ENCODE measurements at places on chromosomes 7 and 10. TPM values are rescaled to one million over a fixed set of nuclear protein-coding genes. Genes with fewer than 3 reads are reported as not detected.

Gene ASZ1
- not detected for total RNA-seq

Gene HOXA6
- total RNA-seq: 3.4 TPM

Gene RGR
- not detected for total RNA-seq

Gene EIF4H
- total RNA-seq: 320 TPM

Gene BUD31
- total RNA-seq: 111 TPM

Gene RPEL1
- total RNA-seq: not detected

Gene LRIT2
- total RNA-seq: not detected

Gene TAC1
- total RNA-seq: not detected

Gene ZCCHC24
- total RNA-seq: 0.67 TPM

Gene RBP3
- total RNA-seq: not detected

Gene PIK3AP1
- total RNA-seq: 0.10 TPM

Gene CSTF2T
- 16.7 TPM for total RNA-seq

Gene SP4
- 4.1 TPM for total RNA-seq

Gene JCAD
- total RNA-seq: under 0.01 TPM

Gene SFRP5
- not detected for total RNA-seq

Gene CYP2W1
- not detected for total RNA-seq

Gene NUTM2A
- total RNA-seq: 1.3 TPM

Gene MMRN2
- 6.2 TPM for total RNA-seq

Gene KCP
- total RNA-seq: 0.03 TPM

Gene ZSWIM8
- 41.8 TPM for total RNA-seq

Gene UTF1
- not detected for total RNA-seq

Gene CFAP58
- total RNA-seq: 0.17 TPM

Gene GPNMB
- total RNA-seq: 15.1 TPM

Gene NKX1-2
- 5.5 TPM for total RNA-seq

Gene IGFBP1
- not detected for total RNA-seq

Gene RTKN2
- 1.8 TPM for total RNA-seq

Gene MUC12
- total RNA-seq: 0.21 TPM

Gene FGL2
- total RNA-seq: not detected

Gene IDI2
- not detected for total RNA-seq

Gene CDC14C
- not detected for total RNA-seq

Gene GNAT3
- not detected for total RNA-seq

Gene SLC29A4
- total RNA-seq: 0.46 TPM

Gene RBAK
- 8.1 TPM for total RNA-seq

Gene LIPK
- total RNA-seq: not detected

Gene SSC4D
- total RNA-seq: 1.5 TPM

Gene TAF5
- 7.6 TPM for total RNA-seq

Gene SPDYE8
- not detected for total RNA-seq

Gene TMEM270
- total RNA-seq: not detected

Gene HYAL4
- total RNA-seq: 0.17 TPM

Gene CALHM3
- not detected for total RNA-seq

Gene OR2A1
- not detected for total RNA-seq

Gene PILRA
- total RNA-seq: 0.25 TPM

Gene EIF3A
- total RNA-seq: 152 TPM

Gene NCF1
- total RNA-seq: 0.32 TPM

Gene GTPBP10
- 21.5 TPM for total RNA-seq

Gene AKAP9
- total RNA-seq: 22.8 TPM

Gene NOC3L
- 33.0 TPM for total RNA-seq

Gene BAIAP2L1
- total RNA-seq: 47.6 TPM

Gene TNS3
- 6.6 TPM for total RNA-seq

Gene FRMPD2
- not detected for total RNA-seq

Gene CLIP2
- 11.9 TPM for total RNA-seq

Gene HOXA3
- 1.2 TPM for total RNA-seq

Gene GSTO2
- 55.8 TPM for total RNA-seq

Gene EZH2
- 17.6 TPM for total RNA-seq

Gene STEAP1
- 23.4 TPM for total RNA-seq

Data from foreskin keratinocyte (primary cell).